ENCODE measurements at places on chromosomes 5 and 9. TPM values are rescaled to one million over a fixed set of nuclear protein-coding genes. Genes with fewer than 3 reads are reported as not detected.
A peak's percentile ranks its signal among the peaks of the same experiment; 100 is the strongest.

Gene ZNF366
- total RNA-seq: not detected

GRCh38 chr9:137308057-137308619 is 6.1 kb upstream of the NRARP start:
- H3K4me1 ChIP-seq: no peaks in the 10 kb centered on the region
- DNase-seq: no peak
- H3K36me3 ChIP-seq: peaks cover 6% of the 10 kb centered on the region
- no peaks in the 10 kb centered on the region for H3K27me3 ChIP-seq
- H3K4me3 ChIP-seq: no peak overlapping the region

GRCh38 chr9:125532812-125533594 is 174.0 kb downstream of the MAPKAP1 start:
- no peaks in the 10 kb centered on the region for H3K27me3 ChIP-seq
- peaks cover 4% of the 10 kb centered on the region for H3K36me3 ChIP-seq
- H3K27ac ChIP-seq: no peak overlapping the region

Gene TLE1
- total RNA-seq: 46.1 TPM

DNA sequence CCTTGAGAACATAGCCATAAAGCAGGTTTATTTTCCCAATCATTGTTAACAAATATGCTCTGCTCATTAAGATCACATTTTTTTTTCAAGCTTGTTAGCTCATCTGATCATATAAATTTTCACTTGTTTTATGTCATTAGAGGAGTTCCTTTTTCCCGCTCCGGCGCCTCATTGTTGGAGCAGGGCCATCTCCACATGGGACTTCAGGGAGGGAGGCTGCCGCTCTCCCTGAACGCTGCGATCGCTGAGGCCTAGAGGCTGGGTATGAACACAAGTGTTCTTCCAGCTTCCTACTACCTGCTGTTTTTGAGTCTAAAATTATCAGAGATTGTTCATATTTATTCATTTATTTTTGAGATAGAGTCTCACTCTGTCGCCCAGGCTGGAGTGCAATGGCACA is 246.9 kb downstream of the MPDZ start:
- H3K36me3 ChIP-seq: no peaks in the 10 kb centered on the region
- peaks cover 16% of the 10 kb centered on the region for H3K4me1 ChIP-seq
- no peaks in the 10 kb centered on the region for H3K27me3 ChIP-seq
- no peak for DNase-seq

DNA sequence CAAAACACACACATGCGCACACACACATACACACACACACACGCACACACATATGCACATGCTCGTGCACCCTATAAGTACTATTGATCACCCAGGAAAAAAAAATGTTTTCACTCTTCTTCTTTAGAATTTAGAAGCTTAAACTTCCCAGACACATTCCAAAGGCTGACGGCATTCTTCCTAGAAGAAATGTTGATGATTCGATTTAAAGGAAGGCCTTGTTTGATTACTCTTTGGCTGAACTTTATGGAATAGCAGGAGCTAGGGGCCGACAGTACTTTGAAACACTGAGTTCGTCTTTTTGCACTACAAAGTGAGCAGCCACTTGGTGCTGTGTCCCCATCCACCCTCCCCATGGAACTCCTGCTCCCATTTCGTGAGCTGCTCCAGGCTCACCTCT is 113.2 kb downstream of the EGFLAM start:
- H3K4me3 ChIP-seq: no peak overlapping the region
- DNase-seq: no peak
- H3K4me1 ChIP-seq: no peaks in the 10 kb centered on the region
- no peaks in the 10 kb centered on the region for H3K36me3 ChIP-seq
- peaks cover 55% of the 10 kb centered on the region for H3K27me3 ChIP-seq

Gene AGXT2
- not detected for total RNA-seq

Gene HMMR
- total RNA-seq: 52.7 TPM

GRCh38 chr5:56734091-56734694 is 81.2 kb upstream of the MAP3K1 start:
- H3K4me1 ChIP-seq: peaks cover 11% of the 10 kb centered on the region
- DNase-seq: no peak
- no peaks in the 10 kb centered on the region for H3K36me3 ChIP-seq
- no peak overlapping the region for H3K4me3 ChIP-seq
- H3K27me3 ChIP-seq: no peaks in the 10 kb centered on the region
- no peak overlapping the region for H3K27ac ChIP-seq

Gene KIF4B
- not detected for total RNA-seq

Gene IFNA2
- not detected for total RNA-seq

Gene SEMA6A
- 53.3 TPM for total RNA-seq

Gene HAPLN1
- not detected for total RNA-seq

DNA sequence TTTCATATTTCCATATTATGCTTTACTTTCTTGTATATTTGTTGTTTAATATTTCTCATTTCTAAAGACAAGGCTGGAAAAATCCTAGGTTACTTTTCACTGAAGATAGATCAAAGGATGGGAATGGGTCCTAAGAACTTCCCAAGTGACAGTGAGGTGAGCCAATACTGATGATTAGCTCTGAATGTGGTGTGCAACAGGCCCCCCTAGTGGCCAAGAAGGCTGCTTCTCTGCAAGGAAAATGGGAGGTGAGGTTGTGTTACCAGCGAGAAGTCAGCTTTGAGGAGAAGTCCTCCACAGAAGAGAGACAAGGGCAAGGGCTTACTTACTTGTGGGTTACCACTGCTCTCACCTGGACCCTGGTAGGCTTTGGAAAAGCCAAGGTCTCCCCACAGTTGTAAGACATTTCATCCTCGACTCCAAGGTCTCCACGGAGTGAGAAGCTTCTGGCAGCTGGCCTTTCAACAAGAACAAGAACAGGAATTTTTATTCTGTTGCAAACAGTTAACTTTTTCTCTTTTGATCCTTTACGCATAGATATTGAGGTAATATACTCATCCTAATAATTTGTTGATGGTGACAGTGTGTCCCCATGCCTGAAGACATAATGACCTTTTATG is 69.9 kb downstream of the MAMDC2 start:
- H3K27ac ChIP-seq: no peak overlapping the region
- peaks cover 69% of the 10 kb centered on the region for H3K4me1 ChIP-seq
- no peak overlapping the region for H3K4me3 ChIP-seq
- H3K36me3 ChIP-seq: no peaks in the 10 kb centered on the region
- peak; percentile 63 for DNase-seq

Measured in Calu3 (cell line).